ACHN (cell line): ENCODE measurements at places on chromosomes 4 and X.

GRCh38 chrX:108270739-108271396, 167.4 kb downstream of the COL4A6 start:
- no peak for DNase-seq

DNA sequence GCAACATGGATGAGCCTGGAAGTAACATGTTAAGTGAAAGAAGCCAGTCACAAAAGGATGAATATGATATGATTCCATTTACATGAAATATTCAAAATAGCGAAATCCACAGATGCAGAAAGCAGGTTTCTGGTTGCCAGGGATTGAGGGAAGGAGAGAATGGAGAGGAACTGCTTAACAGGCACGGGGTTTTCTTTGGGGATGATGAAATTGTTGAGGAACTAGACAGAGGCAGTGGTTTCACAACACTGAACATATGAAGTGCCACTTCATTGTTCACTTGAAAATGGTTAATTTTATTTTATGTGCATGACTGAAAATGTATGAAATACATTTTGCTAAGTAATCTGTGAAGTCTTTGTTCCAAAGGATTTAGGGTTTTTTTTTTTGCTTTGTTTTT, 182.5 kb upstream of the TBL1X start:
- DNase-seq = no peak

- peak; percentile 90 for DNase-seq
Measured at GRCh38 chr4:40621592-40622512, 7.8 kb downstream of the RBM47 start.

GRCh38 chr4:11287055-11287454, 141.6 kb downstream of the HS3ST1 start:
- no peak for DNase-seq

DNA sequence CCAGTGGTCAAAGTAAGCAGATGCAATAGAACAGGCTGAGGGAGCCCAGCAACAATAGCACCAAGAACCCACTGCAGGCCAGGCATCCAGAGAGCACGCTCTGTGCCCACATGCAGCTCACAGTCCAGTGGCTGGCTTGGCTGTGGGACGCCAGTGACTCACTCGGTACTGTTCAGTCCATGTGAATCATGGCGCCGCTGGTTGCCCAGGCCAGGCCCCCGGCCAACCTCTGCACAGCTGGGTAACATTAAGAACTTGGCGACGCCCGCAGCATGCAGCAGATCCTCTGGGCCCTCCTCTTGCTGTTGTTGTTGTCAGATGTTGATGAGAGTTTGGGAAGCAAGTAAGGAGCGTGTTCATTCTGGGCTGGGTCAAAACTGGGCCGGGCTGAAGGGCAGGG, 60.5 kb downstream of the MSX1 start:
- DNase-seq = no peak

GRCh38 chrX:19593690-19594089, 78.4 kb upstream of the MAP3K15 start:
- DNase-seq = peak; percentile 37

GRCh38 chrX:79415056-79415455, 47.9 kb upstream of the ITM2A start:
- no peak for DNase-seq

DNA sequence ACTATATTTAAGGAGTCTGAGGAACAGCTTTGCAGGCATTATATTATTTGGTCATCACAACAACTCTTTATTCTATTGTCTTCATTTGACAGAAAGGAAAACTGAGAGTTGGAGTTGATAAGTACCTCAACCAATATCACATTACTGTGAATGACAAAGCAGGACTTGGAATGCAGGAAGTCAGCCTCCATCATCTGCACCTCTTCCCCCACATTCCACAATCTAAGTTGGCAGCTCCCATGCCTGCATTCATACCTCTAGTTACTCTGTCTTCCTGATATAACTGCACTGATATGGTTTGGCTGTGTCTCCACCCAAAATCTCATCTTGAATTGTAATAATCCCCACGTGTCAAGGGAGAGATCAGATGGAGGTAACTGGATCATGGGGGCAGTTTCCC, 356.7 kb downstream of the GALNTL6 start:
- no peak for DNase-seq

DNA sequence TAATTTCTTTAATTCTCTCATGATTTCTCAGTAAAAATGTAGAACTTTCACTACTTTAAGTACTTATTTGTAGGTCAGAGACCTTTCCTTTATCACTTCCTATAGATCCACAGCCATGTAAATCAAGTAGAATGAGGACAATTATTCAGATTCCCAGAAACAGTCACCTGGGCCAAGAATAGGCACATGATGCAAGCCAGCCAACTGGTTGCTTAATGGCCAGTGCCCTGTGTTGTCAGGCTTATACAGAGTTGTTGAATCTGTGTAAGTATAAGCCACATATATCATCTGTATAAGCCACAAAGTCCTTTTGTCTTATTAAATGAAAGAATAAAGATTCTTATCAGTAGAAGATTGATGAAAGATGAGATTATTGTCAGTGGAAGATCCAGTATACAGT, 5.2 kb downstream of the BANK1 start:
- DNase-seq = no peak

DNA sequence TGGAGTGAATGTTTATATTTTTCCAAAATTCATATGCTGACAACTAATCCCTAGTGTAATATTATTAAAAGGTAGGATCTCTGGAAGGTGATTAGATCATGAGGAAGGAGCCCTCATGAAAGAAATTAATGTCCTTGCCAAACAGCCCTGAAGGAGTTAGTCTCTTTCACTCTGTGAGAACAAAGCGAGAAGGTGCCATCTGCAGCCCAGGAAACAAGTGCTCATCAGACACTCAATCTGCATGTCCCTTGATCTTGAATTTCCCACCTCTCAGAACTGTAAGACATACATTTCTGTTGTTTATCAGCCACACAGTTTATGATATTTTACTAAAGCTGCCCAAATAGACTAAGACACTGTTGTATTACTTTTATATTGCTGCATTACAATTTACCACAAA, 1283.4 kb downstream of the PCDH7 start:
- no peak for DNase-seq

- no peak for DNase-seq
Measured at GRCh38 chr4:48022192-48022799, 5.7 kb downstream of the NIPAL1 start.

DNA sequence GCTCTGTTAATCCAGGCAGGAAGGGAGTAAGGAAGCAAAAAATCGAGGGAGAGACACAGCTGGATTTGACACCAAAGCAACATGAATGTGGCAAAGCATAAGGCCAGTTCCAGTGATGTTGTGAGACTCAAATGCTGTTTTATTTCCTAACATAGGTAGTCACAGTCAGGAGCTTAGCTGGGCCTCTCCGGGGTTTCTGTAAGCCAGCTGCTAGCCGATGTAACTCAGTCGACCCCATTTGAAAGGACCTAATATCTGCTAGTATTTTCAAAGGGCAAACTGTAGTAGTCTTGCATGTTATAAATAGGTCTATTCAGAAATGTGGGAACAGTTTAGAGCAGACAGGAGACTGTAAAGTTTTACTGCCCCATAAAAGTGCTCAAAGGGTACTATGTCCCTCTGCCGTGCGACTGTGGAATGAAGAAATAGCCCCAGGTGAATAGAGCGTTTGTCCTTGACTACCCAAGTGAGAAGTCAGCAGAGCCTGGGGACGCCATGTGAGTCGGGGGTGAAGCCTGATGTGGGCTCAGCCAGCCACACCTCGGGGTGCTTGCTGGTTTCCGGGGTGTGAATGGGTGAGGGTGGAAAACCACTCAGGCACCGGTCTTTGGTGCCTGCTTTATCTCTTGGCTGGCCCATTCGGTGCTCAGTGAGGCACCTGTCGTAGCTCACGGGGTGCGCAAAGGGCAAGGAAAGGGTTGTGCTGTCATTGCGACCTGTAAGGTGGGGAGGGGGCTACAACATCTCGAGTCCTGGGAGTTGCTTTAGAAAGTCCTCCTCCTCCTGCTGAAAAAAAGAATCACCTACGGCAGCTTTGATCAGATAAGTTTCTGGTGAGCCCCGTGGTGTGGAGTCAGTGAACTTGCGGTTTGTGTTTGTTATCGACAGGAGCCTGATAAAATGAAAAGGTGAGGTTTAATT, 745 bp downstream of the TRIM2 start:
- DNase-seq = no peak

GRCh38 chr4:158025131-158025530, 147.7 kb downstream of the GASK1B start:
- DNase-seq = peak; percentile 13

GRCh38 chr4:12105519-12105918, 676.8 kb upstream of the HS3ST1 start:
- no peak for DNase-seq

DNA sequence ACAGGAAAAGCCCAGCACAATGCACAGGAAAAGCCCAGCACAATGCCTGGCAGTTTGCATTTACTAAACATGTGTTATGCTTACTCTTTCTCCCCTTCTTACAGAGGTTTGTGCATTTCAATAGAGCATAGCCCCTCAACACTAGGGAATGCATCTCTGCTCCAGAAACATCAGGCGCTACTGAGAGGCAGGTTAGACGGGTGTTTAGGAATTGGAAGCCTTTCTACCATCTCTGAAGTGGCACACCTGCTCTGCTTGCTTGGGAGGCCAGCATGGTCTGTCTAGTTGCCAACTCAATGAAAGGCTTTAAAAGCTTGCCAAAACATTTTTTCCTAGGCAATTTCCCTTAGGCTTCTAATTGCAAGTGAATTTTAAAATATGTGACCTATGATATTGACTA, 55.7 kb downstream of the GRID2 start:
- DNase-seq = no peak

DNA sequence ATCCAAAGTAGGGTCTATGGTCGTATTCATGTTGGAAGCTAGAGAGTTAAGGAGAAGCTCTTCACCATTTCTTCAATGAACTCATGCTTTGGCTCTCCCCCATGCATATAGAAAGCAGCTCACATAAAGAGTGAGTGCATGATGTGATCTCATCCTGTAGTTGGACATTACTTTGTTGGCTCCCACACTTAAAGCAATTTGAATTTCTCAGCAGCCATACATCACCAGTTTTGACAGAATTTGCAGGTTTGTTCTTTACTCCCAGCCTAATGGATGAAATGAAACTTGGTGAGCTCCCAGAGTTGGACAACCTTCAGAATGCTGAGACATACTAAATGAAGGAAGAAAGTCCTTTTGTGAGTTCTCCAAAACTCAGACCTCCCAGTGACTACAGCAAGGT, 613.5 kb downstream of the IQCM start:
- no peak for DNase-seq

GRCh38 chr4:118930255-118930654, 41.6 kb downstream of the SYNPO2 start:
- DNase-seq = no peak

GRCh38 chr4:86055898-86056297, 304.0 kb downstream of the MAPK10 start:
- no peak for DNase-seq

DNA sequence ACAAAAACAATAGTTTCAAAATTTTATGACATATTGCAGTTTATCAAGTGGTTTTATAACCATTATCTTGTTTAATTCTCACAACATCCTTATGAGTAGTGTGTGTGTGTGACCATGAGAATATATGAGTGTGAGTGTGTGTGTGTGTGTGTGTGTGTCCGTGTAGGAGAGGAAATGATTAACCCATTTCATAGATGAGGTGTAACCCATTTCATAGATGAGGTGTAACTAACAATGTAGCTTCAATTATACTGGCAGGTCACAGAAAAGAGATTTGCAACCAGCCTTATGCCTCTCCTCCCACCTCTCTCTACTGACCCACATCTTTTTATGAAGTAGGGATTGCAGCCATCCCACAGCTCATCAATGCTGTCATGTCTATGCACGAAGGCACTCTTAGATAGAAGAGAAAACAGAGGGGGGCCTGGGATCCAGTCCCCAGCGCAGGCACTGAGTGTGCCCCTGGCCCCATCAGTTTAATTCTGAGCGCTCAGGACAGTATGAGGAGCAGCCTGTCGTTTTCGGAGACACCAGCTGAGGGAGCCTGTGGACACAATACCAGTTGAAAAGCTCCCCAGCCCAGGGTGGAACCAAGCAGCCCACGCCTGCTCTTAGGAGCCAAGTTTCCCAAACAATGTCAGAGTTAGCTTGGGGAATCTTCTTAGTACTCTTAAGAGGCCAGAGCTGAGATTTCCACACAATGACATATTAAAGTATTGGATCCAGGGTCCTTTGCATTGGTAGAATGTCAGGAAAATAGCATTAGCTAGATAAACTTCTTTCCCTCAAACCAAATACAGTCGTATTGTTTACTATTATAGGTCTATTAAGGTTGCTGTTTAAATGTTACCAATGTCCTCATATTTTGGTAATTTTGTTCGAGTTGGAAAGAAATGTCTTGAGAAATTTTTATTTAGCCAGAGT, 88.6 kb downstream of the PALLD start:
- DNase-seq = peak; percentile 74

- DNase-seq = peak; percentile 95
Measured at GRCh38 chr4:74682567-74683359, 111.6 kb downstream of the BTC start.

GRCh38 chr4:875818-876423, 50.0 kb upstream of the CPLX1 start:
- no peak for DNase-seq

DNA sequence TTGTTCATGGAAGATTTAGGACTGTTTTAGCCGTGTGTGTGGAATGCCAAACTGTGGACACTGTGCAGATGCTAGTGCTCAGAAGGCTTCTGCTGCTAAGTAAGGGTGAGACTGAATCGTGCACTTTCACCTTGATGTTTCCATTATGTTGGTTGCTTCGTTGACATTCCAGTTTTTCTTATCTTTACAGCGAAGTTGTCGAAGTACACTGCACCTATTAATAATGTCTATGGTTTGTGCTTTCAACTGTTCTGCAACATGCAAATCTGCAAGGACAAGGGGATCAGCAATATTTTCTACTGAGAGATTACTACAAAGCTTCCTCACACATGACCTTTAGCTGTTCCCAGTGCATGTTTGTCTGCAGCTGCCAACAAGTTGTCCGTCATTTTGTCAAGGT, 67.7 kb downstream of the UGT2A3 start:
- no peak for DNase-seq

DNA sequence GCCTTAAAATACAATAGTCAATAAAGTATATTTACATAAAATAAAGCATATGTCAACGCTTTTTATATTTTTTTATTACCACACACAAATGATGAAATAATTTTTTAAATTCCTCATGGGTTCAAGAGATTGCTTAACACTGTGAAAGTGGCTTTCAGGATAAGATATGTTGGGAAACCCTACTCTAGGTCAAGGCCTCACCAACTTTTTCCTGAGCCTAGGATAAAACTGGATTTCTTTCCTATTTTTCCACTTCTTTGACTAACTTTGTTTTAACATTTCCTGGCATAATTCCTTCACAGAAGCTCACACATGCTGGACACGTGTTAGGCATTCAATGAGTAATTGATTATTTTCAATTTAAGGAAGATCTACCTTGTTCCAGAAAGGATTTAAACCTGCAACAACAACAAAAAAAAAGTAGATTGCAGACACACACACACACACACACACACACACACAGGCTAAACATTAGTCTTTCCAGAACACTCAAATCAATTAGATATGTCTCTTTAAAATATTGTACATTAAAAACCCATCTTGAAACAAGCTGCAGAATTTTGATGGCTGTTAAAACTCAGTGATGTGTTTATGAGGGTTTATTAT, 9.1 kb downstream of the KLB start:
- no peak for DNase-seq
